ENCODE measurements at places on chromosomes 11 and 22.

- DNase-seq, result no peak
These were observed 7.1 kb downstream of the VSIG10L2 start for GRCh38 chr11:125952973-125953372.

DNA sequence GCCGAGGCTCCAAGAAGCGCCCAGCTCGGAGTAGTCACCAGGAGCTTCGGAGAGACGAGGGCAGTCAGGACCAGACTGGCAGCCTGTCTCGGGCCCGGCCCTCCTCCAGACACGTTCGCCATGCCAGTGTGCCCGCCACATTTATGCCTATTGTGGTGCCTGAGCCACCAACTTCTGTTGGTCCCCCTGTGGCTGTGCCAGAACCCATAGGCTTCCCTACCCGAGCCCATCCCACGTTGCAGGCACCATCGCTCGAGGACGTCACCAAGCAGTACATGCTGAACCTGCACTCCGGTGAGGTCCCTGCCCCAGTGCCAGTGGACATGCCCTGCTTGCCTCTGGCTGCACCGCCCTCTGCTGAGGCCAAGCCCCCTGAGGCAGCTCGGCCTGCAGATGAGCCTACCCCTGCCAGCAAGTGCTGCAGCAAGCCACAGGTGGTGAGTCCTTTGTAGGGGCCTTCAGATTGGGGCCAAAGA is 3.4 kb downstream of the ARHGEF17 start:
- DNase-seq, result no peak

GRCh38 chr11:113242767-113243397 is 71.5 kb upstream of the TTC12 start:
- peak; percentile 25 for DNase-seq

GRCh38 chr11:65919573-65920371 is 546 bp downstream of the DRAP1 start:
- peak; percentile 54 for DNase-seq

- no peak for DNase-seq
These were observed 43.8 kb downstream of the CHRDL2 start for GRCh38 chr11:74687237-74688023.

GRCh38 chr22:38792833-38793232 is 1.1 kb downstream of the DNAL4 start:
- DNase-seq, result no peak

GRCh38 chr11:92797874-92798273 is 171.6 kb upstream of the MTNR1B start:
- no peak for DNase-seq

- DNase-seq, result no peak
These were observed 26.2 kb upstream of the GUCY1A2 start for GRCh38 chr11:107044503-107044902.

DNA sequence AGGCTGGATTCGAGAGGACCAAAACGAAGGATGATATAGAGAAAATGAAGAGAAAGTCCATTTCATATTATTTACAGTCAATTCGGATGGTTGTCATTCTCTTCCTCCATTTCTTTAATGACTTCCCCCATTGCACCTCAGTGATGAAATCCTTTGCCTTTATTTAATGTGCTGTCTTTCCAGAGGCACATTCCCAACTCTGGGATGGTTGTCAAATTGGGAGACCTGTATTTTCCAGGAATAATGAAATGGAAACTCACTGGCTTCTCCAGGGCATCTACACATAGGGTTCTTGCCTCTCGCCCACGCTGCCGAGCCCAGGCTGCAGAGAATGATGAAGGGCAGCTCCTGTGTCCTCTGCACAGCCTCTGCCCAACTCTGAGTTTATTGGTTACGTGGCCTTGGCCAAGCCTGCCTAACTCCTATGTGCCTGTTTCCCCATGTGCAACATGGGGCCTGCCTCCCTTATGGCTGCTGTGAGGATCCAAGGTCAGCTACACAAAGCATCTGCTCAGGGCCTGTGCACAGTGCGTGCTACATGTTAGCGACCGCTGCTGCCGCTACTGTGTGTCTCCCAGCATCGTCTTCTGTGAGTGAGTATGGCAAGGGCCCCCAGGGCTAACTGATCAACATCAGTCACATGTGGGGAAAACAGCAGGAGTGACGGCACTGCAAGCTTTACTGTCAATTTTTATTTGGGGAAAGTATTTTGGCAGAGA is 81.5 kb upstream of the BID start:
- DNase-seq, result no peak

GRCh38 chr11:64764040-64764611 is 4.4 kb upstream of the PYGM start:
- no peak for DNase-seq

DNA sequence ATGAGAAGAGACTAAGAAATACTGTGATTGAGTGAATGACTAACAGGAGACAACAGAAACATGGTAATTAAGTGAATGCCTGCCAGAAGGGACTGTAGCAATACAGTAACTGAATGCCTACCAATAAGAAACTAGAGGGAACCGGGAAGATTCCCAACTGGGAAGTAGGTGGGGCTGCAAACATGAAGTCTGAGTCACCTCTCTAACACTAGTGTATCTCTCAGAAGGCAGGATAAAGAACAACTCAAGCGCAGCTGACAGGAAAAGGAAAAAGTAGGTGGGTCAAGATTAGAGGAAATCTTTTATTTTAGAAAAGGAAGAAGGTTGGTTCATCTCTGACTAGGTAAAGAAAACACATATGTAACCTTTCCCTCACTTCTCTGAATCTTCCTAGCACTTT is 14.0 kb downstream of the C11orf42 start:
- no peak for DNase-seq

GRCh38 chr22:43884600-43885318 is 7.1 kb downstream of the PNPLA5 start:
- DNase-seq, result peak; percentile 18

DNA sequence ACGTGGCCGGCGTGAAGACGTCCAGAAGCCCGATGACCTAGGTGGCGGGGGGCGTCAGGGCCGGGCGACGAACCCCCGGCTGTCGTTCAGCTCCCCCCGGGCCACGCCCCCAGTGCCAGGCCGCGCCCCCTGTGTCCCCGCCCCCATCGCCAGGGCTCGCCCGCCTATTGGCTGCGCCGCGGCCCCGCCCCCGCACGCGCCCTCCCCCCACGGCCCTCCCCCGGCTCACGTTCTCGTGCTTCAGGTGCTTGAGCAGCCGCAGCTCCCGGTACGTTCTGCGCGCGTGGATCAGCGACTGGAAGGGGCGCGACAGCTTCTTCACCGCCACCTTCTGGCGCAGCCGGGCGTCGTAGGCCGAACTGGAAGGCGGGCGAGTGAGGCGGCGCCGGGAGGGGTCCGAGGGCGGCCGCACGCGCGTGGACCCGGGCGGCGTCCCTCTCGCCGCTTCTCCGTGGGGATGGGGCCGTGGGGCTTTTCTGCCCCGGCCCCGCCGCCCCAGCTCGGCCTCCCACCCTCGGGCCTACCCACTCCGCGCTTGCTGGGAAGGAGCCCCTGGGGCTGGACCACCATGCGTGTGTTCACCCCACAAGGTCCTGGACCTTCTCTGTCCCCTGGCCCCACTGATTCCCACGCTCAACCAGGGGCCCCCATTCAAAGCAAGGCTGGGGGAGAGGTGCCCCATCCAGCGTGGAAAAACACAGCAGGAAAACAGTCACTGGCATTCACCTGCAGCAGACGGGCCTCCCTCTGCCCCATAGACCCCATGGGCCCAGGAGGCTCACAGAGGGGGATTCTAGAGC is 2.4 kb downstream of the MAPK11 start:
- DNase-seq, result peak; percentile 42

- no peak for DNase-seq
These were observed 49.1 kb upstream of the CAPRIN1 start for GRCh38 chr11:34002420-34002819.

DNA sequence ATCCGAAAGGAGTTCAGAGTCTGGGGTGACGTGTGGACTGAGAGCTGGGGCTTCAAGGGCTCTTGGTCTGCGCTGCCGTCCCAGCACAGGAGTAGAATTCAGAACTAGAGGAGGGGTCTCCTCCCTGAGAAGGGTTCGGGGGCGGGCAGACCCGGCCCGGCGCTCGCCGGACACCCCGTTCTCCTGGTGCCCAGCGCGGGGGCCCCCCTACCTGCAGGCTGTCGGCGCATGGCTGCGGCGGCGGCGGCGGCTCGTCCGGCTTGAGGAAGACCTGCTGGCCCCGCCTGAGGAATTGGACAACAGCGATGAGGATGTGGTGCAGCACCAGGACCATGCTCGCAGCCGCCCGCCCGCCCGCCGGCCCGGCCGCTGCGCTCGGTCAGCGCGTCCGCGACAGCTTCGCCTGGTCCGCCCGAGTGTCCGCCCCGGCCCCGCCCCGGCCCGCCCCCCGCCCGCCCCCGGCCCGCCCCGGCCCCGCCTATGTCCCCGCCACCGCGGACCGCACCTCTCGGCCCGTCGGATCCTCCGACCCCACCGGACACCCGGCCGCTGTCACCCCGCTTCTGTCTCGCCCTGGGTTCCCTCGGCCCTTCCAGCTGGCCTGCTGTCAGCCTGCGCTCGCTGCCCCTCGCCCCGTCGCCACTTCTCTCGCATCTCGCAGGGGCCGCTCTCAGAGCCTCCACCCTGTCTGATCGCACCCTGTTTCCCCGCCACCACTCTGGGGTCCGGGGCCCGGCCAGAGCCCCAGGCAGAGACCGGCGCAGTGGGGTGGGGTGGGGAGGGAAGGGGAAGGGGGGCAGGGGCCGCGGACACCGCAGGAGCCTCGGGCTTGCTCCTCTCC is 32.0 kb downstream of the PDE2A start:
- DNase-seq, result no peak

GRCh38 chr11:115501502-115501892 is 2.7 kb downstream of the CADM1 start:
- no peak for DNase-seq

DNA sequence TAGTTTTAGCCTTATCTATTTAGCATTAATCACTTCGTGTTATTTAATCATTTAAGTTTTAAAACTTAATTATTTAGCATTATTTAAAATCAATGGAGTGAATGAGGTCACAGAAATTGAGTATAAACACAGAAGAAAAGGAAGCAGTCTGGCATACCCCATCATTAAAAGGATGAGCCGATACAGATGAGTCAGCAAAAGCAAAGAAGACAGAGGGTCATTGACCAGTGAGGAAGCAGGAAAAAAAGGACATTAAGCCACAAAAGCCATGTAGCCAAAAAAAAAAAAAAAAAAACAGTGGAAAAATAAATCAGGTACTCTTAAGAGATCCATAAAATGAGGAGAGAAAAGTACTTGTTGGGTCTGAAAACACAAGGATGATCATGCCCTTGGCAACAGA is 71.5 kb downstream of the TYR start:
- no peak for DNase-seq

- DNase-seq, result no peak
These were observed 16.5 kb downstream of the TRPM5 start for GRCh38 chr11:2427721-2428321.

DNA sequence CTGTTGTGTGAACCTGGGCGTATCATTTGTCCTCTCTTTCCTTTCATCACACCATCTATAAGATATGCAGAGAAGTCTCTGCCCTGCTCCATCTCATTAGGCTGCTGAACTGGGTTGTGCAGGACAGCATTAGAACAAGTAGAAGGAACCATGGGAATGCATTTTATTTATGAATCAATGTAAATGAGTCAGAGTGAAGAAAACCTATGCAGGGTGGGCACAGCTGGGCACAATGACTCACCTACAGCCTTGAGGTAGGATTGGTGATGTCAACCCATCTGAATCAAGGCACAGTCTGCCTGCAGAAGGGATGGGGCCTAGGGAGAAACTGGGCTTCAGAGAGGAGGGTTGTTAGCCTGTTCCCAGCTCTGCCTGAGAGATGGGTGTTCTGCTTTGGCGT is 123.4 kb downstream of the CSNK2A3 start:
- DNase-seq, result no peak

- no peak for DNase-seq
These were observed 28.9 kb downstream of the CELSR1 start for GRCh38 chr22:46508491-46508999.

- DNase-seq, result no peak
These were observed 3.4 kb downstream of the KIRREL3 start for GRCh38 chr11:126997196-126997595.

DNA sequence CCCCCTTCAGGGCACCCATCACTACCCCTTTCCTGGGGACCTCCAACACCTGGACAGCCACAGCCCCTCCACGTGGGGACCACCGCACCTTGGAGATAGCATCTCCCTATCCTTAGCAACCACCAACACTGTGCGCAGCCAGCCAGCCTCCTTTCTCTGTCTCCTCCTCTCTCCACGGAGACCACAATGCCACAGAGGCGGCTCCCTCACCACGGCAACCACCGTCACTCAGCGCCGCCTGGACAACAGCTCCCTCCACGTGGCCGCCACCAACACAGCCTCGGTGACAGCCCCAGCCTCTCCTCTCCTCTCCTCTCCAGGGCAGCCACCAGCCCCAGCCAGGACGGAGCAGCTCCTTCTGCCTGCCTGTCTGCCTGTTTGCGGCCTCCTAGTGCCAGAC is 10.5 kb downstream of the ELFN2 start:
- DNase-seq, result no peak

DNA sequence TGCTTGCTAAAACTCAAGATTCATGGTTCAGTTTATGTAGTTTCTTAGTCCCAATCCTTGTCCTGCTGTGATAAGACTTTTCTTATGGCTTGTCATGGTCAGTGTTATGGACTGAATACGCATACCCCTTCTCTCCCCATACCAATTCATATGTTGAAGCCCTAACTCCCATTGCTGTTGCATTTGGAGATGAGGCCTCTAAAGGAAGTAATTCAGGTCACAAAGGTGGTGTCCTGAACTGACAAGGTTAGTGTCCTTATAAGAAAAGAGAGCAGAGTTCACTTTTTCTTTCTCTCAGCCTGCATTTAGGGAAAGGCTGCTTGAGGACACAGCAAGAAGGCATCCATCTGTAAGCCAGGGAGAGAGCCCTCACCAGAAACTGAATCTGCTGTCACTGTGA is 618.2 kb downstream of the LRRC4C start:
- DNase-seq, result no peak

Measured in T-helper 1 cell (primary cell).